ENCODE measurements at places on chromosomes 4 and X.

GRCh38 chr4:158873795-158874401, 105.1 kb downstream of the FNIP2 start:
- DNase-seq: peak; percentile 85

DNA sequence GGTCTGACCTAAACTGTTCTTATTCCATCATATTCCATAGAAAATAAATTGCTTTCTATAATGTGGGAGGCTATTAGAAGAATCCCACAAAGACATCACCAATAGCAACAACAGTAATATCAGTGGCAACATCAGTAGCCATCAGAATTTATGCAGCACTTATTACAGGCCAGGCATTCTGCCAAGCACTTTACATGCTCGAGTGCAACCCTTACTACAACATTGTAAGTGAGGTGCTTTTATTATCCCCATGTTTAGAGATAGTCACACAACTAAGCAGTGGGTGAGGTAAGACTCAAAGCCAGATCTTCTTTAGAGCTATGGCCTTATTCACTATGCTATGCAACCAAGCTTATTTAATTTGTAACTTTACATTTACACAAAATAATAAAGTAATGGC, 317.1 kb upstream of the BMP3 start:
- no peak for DNase-seq

GRCh38 chr4:112418092-112418491, 97.9 kb downstream of the NEUROG2 start:
- no peak for DNase-seq

- DNase-seq: no peak
These were observed 1887.8 kb downstream of the PCDH7 start for GRCh38 chr4:32607978-32608377.

- DNase-seq: no peak
These were observed 28.4 kb upstream of the COX7B2 start for GRCh38 chr4:46937493-46937892.

DNA sequence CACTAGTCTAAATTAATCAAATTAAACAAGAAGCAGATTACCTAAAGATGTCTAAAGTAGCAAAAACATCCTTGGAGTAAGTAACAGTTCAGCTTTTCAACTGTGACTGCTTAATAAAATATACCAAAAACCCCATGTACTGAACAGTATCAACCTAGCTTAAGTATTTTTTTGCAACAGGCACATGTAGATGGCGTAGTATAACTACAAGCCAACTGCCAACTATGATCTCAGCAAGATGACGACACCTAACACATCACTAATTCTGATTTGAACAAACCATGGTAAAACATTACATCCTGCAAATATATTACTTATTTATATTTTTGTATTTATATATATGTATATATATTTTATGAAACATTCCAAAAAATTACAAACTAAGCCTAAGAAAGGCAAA, 24.5 kb downstream of the DHX15 start:
- no peak for DNase-seq

DNA sequence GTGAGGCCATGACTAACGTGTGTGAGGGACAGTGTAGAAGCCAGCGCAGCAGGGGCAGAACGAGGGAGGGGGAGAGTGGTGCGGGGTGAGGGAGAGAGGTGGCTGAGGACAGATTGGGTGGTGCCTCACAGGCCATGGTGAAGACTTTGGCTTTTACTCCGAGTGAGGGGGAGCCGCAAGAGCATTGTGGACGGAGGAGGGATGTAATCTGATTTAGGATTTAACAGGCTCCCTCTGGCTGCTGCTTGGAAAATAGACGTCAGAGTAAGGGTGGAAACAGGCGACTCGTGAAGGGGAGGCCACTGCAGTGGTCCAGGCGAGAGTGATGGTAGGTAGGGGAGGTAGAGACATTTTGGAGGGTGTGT, 13.0 kb downstream of the PPP1R3F start:
- DNase-seq: no peak

- DNase-seq: no peak
These were observed 6.9 kb downstream of the SLC10A7 start for GRCh38 chr4:146514651-146515357.
